ENCODE measurements at places on chromosomes 2 and 18.
A peak's percentile ranks its signal among the peaks of the same experiment; 100 is the strongest.

GRCh38 chr2:241959751-241960269 lies 90.3 kb downstream of the RTP5 start:
- no peak for DNase-seq

DNA sequence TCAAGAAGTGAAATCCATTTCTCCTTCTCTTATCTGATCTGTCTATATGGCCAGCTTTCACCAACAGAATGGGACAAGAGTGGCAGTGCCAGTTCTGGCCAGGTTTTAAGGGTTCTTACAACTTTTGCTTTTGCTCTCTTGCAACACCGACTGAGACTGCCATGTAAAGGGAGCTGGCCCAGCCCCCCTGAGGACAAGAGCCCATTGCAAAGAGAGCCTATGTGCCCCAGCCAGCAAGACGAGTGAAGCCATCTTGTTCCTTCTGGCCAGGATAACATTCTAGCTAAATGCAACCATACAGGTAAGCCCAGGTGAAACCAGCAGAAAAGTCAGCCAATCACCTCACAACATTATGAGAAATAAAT lies 101.0 kb upstream of the RND3 start:
- DNase-seq, result no peak

- peak; percentile 69 for DNase-seq
Observed at GRCh38 chr2:26000561-26001082, 18.3 kb upstream of the KIF3C start.

- DNase-seq, result no peak
Observed at GRCh38 chr2:192286093-192286701, 91.5 kb upstream of the TMEFF2 start.

All from SW480 (cell line).